Stimulated activated naive CD4-positive, alpha-beta T cell treated with Interleukin-2 at 50 U/mL for 16 hours (primary cell): ENCODE measurements at places on chromosomes 7 and 10.

GRCh38 chr10:30093303-30093950, 34.0 kb upstream of the JCAD start:
- no peak for DNase-seq

- no peak for DNase-seq
Observed at GRCh38 chr7:47698386-47698785, 116.5 kb upstream of the TNS3 start.

DNA sequence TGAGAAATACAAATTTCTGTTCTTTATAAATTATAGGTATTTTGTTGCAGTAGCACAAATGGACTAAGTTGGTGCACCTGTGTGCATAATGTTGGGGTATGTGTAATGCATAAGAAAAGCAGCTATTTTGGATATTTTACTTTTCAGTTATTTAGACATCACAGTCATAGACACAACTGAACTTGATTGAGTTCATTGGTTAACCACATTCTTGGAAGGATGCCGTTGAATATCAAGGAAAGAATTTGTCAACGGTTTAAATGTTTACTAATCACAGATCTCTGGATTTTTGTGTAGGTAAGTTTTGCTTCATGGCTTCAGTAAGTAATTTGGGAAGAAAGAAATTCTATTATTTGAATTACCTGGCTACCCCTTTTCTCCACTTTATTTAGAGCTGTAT, 4.1 kb downstream of the OTUD1 start:
- DNase-seq = no peak

DNA sequence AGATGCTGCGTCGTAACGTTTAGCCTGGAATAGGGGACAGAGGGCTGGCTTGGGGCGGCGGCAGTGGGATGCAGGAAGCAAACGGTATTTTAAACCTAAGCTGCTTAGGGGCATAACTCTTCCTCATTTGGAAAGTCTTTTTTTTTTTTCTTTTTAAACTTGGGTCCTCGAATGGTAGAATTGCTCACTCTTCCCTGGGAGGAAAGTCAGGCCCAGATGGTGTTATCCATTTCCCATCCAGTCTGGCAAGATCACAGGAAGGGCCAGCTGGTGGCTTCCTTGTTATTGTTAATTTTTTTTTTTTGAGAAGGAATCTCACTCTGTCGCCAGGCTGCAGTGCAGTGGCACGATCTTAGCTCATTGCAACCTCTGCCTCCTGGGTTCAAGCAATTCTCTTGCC, 56.6 kb downstream of the TMEM209 start:
- DNase-seq = no peak

DNA sequence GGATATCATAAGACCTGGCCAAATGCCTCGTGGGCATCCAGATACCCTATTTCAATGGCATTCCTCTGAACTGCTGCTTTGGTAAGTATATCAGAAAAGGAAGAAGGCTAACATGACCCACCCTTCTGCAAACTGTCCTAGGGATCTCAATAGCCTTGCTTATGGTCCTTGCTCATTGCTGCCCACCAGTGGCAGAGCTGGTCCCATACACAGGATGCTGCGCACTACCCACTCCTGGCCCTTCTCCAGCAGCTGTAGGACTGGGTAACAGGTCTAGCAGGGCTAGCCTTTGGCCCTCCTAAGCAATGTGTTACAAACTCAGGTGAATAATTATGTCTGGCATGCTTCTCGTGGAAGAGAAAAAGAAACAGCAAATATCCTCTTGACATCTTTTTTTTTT, 72.5 kb downstream of the C10orf90 start:
- DNase-seq = no peak

DNA sequence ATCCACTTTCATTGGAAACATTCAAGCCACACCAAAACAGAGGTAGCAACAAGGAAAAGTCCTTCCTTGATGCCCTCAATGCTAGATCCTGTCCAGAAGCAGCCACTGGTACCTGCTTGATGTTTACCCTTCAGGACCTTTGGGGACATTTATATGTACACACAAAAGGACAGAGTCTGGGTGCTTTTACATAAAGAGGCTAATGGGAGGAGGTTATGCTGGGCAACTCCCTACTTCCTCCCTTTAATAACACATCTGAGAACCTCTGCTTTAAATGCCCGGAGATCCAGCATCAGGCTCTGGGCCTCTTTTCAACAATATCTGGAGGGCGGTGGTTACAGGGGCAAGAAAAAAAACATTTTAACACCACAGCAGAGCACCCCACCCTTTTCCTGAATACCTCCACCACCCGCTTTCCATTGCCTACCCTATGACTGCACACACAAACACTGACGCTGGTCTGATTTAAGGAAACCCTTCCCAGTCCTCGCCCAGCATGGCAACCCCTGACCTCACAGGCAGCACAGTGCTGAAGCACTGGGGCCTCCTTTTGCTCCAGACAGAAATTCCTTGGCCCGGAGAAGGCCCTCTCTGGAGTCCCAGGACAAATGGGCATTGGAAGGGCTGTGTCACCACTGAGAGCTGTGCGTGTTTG, 39.3 kb upstream of the DUSP5 start:
- DNase-seq = no peak

- DNase-seq = no peak
Observed at GRCh38 chr10:114064151-114065048, 20.7 kb downstream of the ADRB1 start.

GRCh38 chr7:157664871-157665633, 328.2 kb downstream of the DNAJB6 start:
- DNase-seq = no peak

DNA sequence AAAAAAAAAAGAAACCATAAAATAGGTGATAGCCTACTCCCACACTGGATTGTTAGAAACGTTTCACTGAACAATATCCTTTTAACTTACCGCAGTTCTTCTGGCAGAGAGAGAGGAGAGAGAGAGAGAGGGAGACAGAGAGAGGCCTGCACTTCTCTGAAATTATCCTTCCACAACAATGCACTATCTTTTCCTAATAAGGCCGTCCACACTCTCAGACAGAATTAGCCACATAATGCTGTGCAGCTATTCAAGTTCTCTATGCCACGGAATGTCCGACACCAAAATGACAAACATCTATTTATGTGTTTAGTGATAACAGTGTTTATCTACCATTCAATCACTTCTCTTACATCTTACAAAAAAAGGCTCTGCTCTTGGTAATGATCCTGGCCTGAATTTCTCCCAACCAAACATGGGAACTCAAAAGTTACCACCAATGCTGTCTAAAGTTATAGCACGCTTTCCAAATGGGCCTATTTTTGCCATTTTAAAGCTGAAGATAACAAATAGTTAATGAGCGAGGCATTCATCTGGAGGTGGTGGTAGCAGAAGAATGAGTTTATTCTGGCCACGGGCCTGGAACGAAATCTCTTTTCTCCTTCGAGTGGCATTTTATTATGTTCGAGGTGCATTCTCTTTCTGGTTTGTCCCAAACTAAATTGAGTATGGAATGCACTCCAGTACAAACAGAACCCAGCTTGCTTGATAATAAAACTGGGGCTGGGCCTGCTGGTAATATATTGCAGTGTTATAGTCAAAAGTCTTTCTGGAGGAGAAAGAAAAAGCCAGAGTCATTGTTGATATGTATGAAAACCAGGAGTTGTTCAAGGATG, 160.2 kb upstream of the SVIL start:
- DNase-seq = no peak

DNA sequence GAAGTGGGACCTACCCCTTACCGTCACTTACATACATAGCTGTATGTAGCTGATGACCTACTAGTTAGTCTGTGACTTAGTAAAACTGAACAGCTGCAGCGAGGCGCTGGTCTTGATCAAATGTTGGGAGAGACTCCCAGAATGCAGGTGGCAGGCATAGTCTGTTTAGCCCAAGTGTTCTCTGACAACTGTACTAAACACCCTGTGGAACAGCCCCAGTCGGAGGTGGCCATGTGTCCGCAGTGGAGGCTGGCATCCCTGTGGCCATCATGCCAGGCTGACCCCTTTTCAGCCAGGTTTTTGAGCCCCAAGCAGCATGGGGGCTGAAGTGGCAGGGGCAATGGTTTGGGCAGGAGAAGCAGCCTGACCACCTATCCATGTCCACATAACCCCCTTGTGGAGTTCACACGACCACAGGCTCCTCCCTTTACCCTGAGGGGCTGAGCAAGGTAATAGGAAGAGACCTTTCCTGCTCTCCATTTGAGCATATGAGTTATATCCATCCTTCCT, 7.2 kb downstream of the ADCY1 start:
- DNase-seq = no peak

DNA sequence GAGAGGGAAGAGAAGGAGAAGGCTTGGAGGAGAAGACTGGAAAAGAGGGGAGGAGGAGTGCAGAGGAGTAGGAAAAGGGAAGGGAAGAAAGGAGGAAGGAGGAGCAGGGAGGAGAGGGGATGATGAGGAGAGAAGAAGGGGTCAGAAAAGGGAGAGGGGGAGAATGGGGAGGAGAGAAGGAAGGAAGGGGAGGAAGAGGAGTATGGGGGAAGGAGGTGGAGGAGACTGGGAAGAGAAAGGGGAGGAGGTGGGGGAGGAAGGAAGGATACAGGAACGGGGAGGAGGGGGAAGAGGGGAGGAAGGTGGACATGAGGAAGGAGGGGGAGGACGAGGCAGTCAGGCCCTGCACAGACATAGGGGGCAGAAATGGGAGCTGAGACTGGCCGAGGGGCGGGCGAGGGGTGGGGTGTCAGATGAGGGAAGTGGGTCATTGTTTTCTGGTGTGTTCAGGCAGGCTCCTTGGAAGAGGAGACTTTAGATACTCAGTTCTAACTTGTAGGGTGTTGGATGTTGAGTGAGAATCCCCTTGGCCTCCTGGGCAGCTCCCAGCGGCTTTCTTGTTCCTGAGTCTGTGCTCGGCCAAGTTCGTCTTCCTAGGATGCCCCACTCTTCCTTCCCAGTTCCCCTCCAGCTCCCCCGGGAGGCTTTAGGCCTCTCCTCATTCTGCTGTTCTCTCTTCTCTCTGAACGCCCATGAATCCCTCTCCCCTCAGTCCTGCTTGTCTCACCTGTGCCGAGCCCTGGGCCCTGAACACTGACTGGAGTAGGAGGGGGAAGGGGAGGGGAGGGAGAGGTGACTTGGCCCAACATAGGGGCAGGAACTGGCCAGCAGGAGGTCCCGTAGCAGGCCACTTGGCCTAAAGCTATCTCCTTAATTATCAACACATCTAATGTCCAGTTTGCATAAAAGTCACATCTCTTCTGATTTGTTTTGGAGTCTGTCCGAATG, 12.8 kb upstream of the CRHR2 start:
- DNase-seq = no peak

DNA sequence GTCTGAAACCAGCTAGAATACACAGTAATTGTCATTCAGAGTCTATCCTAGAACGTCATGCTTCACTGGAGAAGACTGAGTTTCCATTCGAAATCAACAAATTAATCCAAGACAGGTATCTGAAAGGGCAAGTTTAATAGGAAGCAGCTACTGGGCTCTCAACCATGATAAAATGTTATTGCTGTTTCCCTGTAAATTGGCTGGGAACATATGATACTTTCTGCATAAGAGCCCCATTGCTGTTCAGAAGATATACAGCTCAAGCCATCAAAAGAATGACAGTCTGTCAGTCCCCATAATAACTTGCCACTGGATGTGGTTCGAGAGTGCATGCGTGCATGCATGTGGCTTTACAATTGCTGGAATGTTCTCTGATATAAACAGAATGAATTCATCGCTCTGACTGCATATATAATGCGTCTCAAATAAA, 129.0 kb downstream of the HIBADH start:
- DNase-seq = no peak

- no peak for DNase-seq
Observed at GRCh38 chr7:78018641-78019446, 220.3 kb downstream of the PHTF2 start.

- DNase-seq = no peak
Observed at GRCh38 chr7:128408709-128409595, 830 bp downstream of the IMPDH1 start.

DNA sequence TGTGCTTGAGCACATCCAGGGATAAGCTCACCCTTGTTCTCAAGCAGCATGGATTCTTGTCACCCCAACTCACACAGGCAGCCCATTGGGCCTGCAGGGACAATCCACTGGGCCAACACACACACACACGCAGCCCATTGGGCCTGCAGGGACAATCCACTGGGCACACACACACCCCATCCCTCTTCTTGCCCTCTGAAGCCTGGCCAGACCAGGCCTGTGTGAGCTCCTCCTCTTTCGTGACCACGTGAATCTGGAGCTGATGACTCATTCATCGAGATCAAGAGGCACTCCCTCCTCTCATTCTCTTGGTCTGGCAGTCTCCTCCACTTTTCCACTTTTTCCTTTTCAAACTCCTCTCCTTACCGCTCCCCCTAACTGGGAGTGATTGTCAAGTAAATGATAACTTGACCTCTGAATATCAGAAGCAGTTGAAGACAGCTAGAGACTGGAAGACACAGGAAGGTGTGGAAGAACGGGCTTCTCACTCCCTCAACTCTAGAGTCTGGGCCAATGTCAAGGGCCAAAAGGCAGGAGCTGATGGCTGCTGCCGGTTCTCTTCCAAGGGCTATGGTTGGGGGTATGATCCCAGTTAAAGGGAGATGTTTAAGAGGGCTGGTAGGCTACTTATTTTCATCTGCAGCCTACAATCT, 89.7 kb downstream of the HIPK2 start:
- DNase-seq = no peak

- DNase-seq = no peak
Observed at GRCh38 chr10:72255977-72256729, 17.6 kb upstream of the DDIT4 start.

GRCh38 chr7:16034353-16034752, 347.9 kb upstream of the MEOX2 start:
- DNase-seq = no peak

- no peak for DNase-seq
Observed at GRCh38 chr10:131902691-131903090, 1.9 kb downstream of the PPP2R2D start.

GRCh38 chr10:86291616-86292340, 74.8 kb downstream of the GRID1 start:
- no peak for DNase-seq

DNA sequence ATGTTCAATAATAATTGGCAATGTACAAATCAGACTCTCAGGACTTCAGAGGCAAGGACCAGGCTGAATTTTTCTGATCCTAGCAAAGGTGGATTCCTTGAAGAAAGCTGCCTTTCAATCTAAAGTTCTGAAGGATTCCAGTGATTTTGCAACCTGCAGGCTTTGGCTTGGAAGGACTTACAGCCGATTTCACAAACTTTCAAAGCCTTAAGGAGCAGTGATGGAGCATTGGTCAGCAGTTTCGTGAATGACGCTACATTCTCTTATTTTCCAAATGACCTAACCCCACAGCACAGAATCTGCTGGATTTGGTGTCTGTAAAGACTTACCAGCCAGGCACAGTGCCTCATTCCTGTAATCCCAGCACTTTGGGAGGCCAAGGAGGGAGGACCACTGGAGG, 167.5 kb downstream of the ARHGAP12 start:
- DNase-seq = no peak
